ENCODE measurements at places on chromosomes 2 and 18.

DNA sequence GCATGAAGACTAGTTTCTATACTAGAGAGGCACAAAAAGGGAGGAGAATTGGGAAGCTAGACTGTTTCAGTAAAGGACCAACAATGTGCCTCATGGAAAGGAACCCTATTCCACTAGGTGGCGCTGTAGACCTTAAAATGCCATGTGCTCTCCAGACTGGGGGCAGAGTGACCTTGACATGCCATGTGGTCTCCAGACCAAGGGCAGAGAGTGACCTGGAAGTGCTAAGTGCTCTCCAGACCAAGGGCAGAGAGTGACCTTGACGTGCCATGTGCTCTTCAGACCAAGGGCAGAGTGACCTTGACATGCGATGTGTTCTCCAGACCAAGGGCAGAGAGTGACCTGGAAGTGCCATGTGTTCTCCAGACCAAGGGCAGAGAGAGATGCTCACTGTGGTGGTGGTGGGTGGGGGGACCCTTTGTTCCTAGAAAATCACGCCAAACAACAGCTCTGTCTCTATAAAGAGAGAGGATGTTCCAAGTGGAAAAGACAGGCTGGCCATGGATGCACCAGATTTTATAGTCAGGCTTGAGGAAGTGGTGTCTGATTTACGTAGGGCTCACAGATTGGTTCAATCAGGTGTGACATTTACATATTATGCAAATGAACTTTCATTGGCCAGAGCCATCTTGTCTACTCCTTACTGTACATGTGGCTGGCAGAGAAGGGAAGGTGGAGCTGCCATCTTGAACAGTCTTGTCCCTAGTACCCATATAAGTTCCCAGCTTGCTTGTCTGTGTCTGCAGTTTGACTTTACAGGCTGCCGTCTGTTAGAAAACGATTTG, 344.0 kb upstream of the DDX18 start:
- no peak overlapping the region for H3K4me3 ChIP-seq
- H3K4me1 ChIP-seq = no peaks in the 10 kb centered on the region
- DNase-seq = no peak
- H3K36me3 ChIP-seq = no peaks in the 10 kb centered on the region
- no peaks in the 10 kb centered on the region for H3K27me3 ChIP-seq
- no peak overlapping the region for H3K27ac ChIP-seq

- H3K4me1 ChIP-seq = peaks cover 57% of the 10 kb centered on the region
- no peaks in the 10 kb centered on the region for H3K27me3 ChIP-seq
- H3K4me3 ChIP-seq = peak overlapping the region; percentile 7
Measured at GRCh38 chr2:197247083-197247482, 63.5 kb downstream of the ANKRD44 start.

- peaks cover 7% of the 10 kb centered on the region for H3K4me1 ChIP-seq
- peaks cover 2% of the 10 kb centered on the region for H3K36me3 ChIP-seq
- H3K27ac ChIP-seq = no peak overlapping the region
- H3K4me3 ChIP-seq = no peak overlapping the region
- H3K27me3 ChIP-seq = peaks cover 31% of the 10 kb centered on the region
Measured at GRCh38 chr2:205675861-205676516, 6.3 kb upstream of the NRP2 start.

DNA sequence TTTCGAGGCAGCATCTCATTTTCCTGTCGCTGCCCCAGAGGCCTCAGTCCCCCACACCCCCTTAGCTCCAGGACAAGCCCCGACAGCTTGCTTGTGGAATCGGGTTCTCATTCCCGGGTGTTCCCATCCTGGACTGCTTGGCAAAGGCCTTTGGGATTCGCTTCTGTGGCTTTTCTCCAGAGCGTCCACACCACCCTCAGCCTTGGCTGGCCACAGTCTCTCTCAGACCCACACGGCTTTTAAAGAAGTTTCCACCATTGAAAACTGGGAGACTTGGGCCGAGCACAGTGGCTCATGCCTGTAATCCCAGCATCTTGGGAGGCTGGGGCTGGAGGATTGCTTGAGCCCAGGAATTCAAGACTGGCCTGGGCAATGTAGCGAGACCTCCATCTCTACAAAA, 2.7 kb downstream of the ESPNL start:
- no peak overlapping the region for H3K4me3 ChIP-seq
- no peak for DNase-seq
- no peak overlapping the region for H3K27ac ChIP-seq
- peaks cover 3% of the 10 kb centered on the region for H3K4me1 ChIP-seq

- H3K36me3 ChIP-seq = no peaks in the 10 kb centered on the region
- no peaks in the 10 kb centered on the region for H3K4me1 ChIP-seq
- no peak overlapping the region for H3K27ac ChIP-seq
- no peak for DNase-seq
- H3K4me3 ChIP-seq = no peak overlapping the region
Measured at GRCh38 chr2:219021591-219021990, 19.7 kb downstream of the CFAP65 start.

- no peak within 1 kb of the TSS for H3K27ac ChIP-seq
- peaks cover 11% of the 10 kb centered on the region for H3K36me3 ChIP-seq
- peak within 1 kb of the TSS; percentile 82 for H3K4me3 ChIP-seq
- peaks cover 8% of the 10 kb centered on the region for H3K4me1 ChIP-seq
- no peak for DNase-seq
- H3K27me3 ChIP-seq = peaks cover 81% of the 10 kb centered on the region
Measured at GRCh38 chr2:39665811-39666490, at the start of gene TMEM178A. Gene TMEM178A, plus strand, starts transcription at chr2:39665917. Its CDS starts 58 bp downstream, at chr2:39665975.

- H3K27ac ChIP-seq = no peak overlapping the region
- H3K4me1 ChIP-seq = no peaks in the 10 kb centered on the region
- H3K27me3 ChIP-seq = peaks cover 6% of the 10 kb centered on the region
- H3K4me3 ChIP-seq = no peak overlapping the region
Measured at GRCh38 chr18:73895701-73896100, 251.9 kb downstream of the FBXO15 start.

DNA sequence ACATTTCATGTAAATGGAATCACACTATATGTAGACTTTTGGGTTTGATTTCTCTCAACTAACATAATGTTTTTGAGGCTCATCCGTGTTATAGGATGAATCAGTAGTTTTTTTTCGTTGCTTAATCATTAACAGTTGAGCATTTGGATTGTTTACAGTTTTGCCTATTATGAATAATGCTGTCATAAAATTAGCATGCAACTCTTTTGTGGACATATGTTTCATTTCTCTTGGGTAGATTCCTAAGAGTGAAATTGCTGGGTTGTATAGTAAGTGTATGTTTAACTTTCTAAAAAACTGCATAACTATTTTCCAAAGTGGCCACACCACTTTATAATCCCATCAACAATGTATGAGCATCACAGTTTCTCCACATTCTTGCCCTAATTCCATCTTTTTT, 7.7 kb upstream of the RHBDD1 start:
- no peaks in the 10 kb centered on the region for H3K27me3 ChIP-seq
- H3K27ac ChIP-seq = no peak overlapping the region

DNA sequence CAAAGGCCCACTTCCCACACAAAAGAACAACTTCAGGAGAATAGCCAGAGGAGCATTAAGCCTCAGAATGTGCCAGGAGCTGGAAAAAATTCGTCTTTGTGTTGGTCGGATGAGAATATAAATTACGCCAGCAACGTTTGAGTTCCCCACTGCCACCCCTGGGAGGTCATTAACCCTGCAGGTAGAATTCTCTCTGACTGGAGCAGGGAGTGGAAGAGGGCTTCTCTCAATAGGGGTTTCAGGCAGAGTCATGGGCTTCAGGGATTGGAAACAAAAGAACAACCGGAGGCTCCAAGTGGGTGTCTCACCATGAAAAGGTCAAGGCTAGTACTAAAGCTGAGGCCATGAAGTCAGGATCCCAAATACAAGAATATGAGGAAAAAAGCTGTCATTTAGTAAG, 69.0 kb upstream of the DDX18 start:
- no peak overlapping the region for H3K27ac ChIP-seq
- H3K4me3 ChIP-seq = no peak overlapping the region
- no peaks in the 10 kb centered on the region for H3K36me3 ChIP-seq
- DNase-seq = no peak
- H3K27me3 ChIP-seq = peaks cover 9% of the 10 kb centered on the region

- H3K4me3 ChIP-seq = no peak overlapping the region
- H3K27ac ChIP-seq = no peak overlapping the region
- H3K4me1 ChIP-seq = peaks cover 11% of the 10 kb centered on the region
- no peaks in the 10 kb centered on the region for H3K27me3 ChIP-seq
- no peak for DNase-seq
Measured at GRCh38 chr2:241958818-241959545, 89.5 kb downstream of the RTP5 start.

DNA sequence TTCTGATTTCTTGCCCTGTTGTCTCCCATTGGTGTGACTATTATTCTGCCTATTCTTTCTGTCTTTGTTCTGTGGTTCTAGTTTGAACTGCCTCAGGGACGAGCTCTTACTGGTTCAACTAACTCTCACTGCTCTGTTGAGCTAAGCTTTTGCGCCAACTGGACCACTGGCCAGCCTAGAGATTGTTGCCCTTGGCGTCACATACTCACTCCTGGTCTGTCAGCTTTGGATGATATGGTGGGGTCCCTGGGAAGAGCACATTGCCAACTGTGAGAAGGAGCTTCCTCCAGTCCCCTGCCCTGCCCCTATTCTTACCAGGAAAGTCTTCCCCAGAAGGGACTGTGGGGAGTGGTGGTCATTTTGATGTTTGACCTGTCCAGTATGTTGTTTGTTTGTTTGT, 6.0 kb downstream of the MTHFD2 start:
- DNase-seq = no peak
- H3K4me1 ChIP-seq = peaks cover 39% of the 10 kb centered on the region
- no peak overlapping the region for H3K4me3 ChIP-seq
- H3K27me3 ChIP-seq = no peaks in the 10 kb centered on the region
- H3K36me3 ChIP-seq = no peaks in the 10 kb centered on the region

DNA sequence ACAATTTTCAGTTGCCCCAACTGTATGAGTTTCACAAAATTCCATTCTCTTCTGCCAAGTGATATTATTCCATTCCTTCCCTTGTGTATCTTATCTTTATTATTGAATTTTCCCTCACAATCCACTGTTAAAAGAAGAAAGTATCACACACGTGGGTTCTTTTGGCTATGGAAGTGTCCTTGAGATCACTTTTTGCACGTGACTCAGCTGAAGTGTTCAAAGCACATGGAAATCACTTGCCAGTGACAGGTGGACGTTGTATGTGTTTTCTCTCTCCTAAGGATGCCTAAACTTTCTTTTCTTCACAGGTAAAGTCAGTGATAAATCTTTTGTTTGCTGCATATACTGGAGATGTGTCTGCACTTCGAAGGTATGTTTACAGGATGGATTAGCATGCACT, 60.7 kb downstream of the STAT1 start:
- no peaks in the 10 kb centered on the region for H3K27me3 ChIP-seq
- H3K27ac ChIP-seq = no peak overlapping the region
- no peak overlapping the region for H3K4me3 ChIP-seq
- no peaks in the 10 kb centered on the region for H3K4me1 ChIP-seq
- no peaks in the 10 kb centered on the region for H3K36me3 ChIP-seq
- no peak for DNase-seq

DNA sequence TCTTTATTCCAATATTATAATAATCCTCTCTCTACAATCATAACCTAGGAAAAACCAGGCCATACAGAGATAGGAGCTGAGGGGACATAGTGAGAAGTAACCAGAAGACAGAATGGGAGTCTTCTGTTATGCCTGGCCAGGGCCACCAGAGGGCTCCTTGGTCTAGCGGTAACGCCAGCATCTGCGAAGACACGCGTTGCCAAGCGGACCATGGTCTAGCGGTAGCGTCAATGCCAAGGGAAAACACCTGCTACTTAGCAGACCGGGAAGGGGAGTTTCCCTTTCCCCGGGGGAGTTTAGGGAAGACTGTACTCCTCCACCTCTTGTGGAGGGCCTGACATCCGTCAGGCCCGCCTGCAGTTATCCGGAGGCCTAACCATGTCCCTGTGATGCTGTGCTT, 36.6 kb downstream of the ARL6IP6 start:
- no peak for DNase-seq
- H3K4me1 ChIP-seq = peaks cover 5% of the 10 kb centered on the region
- H3K27me3 ChIP-seq = no peaks in the 10 kb centered on the region
- no peak overlapping the region for H3K4me3 ChIP-seq

DNA sequence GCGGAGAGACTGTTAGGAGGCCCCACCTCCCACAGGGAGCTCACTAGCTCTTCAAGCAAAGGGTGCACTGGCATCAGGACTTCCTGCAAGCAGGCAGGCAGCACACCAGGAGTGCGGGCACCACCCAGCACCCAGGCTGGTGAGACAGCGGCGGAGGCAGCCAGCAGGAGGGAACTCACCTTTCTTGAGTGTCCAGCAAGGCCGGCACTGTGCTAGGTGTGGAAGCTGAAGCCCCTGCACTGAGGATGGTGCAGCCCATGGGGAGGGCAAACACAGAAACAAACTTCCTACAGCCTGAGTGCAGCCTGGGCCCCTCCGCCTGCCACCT, 100.7 kb upstream of the ID2 start:
- DNase-seq = no peak
- no peak overlapping the region for H3K27ac ChIP-seq
- H3K36me3 ChIP-seq = no peaks in the 10 kb centered on the region
- no peak overlapping the region for H3K4me3 ChIP-seq
- no peaks in the 10 kb centered on the region for H3K27me3 ChIP-seq

DNA sequence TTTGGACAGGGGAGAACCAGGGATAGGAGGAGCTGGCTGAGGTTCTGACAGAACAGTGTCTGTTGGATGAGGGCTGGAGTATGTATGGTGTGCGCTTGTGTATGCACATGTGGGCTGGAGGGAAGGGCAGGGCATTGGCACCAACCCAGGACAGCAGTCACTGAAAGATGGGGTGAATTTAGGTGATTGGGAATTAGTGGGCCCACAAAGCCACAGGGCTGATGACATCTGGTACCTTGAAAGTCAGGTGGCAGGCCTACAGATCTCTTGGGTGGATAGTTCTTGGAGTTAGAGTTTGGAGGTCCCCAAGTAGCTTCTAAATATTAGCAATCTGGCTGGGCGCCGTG, 45.7 kb downstream of the C2orf42 start:
- no peak overlapping the region for H3K4me3 ChIP-seq
- no peaks in the 10 kb centered on the region for H3K36me3 ChIP-seq
- no peak for DNase-seq
- H3K4me1 ChIP-seq = peaks cover 40% of the 10 kb centered on the region
- H3K27me3 ChIP-seq = no peaks in the 10 kb centered on the region
- H3K27ac ChIP-seq = peak overlapping the region; percentile 99

DNA sequence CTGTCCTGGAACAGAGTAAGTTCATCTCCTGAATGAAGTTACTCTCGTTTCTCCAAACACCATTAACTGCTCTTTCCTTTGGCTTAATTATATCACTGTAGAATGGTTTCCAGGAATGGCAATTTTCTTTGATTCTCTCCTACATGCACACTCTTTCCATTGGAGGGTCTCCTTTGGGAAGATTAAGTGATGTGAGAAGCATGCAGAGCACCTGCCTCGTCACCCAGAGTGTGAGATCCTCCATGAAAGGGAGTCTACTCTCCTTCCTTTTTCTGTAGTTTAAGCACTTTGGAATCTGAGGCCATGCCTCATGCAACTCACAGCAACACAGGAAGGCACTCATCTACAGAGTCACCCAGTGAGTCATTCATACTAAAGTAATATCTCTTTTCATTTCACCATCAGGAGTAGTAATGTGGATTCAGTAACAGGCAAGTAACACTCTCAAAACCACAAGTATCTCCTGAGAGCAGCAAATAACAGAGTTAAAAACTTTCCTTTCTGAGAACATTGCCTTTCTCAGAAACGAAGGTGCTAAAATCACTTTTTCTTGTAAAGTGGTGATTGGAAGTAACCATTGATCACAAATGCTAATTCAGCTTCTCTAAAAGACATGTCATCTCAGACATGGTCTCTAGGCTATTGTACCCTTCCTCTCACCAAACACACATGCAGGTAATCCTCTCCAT, 52.8 kb upstream of the IL1RL1 start:
- no peak overlapping the region for H3K4me3 ChIP-seq
- H3K27ac ChIP-seq = peak overlapping the region; percentile 0
- DNase-seq = no peak
- H3K4me1 ChIP-seq = peaks cover 14% of the 10 kb centered on the region
- no peaks in the 10 kb centered on the region for H3K27me3 ChIP-seq

GRCh38 chr2:46485002-46485401, 5.6 kb downstream of the TMEM247 start:
- H3K27me3 ChIP-seq = peaks cover 28% of the 10 kb centered on the region
- H3K27ac ChIP-seq = no peak overlapping the region
- DNase-seq = no peak
- H3K36me3 ChIP-seq = no peaks in the 10 kb centered on the region
